ENCODE measurements at places on chromosomes 6 and 20. TPM values are rescaled to one million over a fixed set of nuclear protein-coding genes. Genes with fewer than 3 reads are reported as not detected.

Gene PLAGL2
- 3.4 TPM for total RNA-seq

- no peaks in the 10 kb centered on the region for H3K27me3 ChIP-seq
- no peak overlapping the region for H3K4me3 ChIP-seq
- no peak overlapping the region for H3K27ac ChIP-seq
- no peak for DNase-seq
- H3K4me1 ChIP-seq, result no peaks in the 10 kb centered on the region
Measured at GRCh38 chr6:88120635-88121034, 45.5 kb downstream of the CNR1 start.

DNA sequence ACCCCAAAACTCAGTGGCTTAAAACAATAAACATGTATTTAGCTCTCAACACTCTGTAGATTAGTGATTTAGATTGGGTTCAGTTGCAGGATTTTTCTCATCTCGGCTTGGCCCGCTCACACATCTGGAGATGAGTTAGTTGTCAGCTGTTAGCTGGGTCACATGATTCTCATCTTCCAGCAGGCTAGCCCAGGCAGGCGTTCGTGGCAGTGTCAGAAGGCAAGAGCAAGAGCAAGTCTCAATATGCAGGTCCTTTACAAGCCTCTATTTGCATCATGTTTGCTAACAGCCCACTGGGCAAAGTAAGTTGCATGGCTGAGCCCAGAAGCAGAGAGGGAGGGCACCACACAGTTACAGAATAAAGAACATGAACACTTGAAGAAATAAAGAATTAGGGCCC lies 83.6 kb upstream of the MYLIP start:
- H3K4me1 ChIP-seq, result no peaks in the 10 kb centered on the region
- H3K36me3 ChIP-seq, result no peaks in the 10 kb centered on the region
- H3K27ac ChIP-seq, result no peak overlapping the region
- no peak overlapping the region for H3K4me3 ChIP-seq

DNA sequence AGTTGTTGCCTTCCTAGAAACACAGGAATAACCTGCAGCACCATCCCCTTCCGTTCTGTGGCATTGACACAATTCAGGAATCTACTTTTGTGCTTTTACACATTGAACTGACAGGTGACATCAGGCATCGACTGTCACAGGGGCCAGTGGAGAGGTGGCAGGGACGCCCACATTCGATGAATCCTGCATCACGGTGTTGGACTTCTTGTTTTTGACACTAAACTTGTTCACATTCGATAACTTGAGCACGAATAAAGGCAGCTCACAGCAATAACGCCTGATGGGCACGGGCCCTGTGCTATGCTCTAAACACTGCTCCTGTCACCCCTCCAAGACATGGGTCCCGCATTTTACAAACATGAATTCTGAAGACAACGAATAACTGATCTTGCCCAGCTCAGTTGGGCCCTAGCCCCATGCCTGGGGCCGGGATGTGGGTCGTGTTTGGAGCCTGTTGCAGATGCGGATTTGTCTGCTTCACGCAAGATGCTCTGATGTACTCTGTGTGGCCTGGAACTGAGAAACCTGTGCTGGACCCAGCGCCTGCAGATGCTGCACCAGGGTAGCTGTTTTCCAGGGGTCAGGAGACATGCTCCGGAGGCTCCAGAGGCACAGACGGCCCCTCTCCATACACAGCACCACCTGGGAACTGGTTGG lies 75.7 kb downstream of the TTLL2 start:
- H3K4me1 ChIP-seq, result no peaks in the 10 kb centered on the region
- no peak overlapping the region for H3K27ac ChIP-seq
- H3K36me3 ChIP-seq, result no peaks in the 10 kb centered on the region
- H3K4me3 ChIP-seq, result no peak overlapping the region

DNA sequence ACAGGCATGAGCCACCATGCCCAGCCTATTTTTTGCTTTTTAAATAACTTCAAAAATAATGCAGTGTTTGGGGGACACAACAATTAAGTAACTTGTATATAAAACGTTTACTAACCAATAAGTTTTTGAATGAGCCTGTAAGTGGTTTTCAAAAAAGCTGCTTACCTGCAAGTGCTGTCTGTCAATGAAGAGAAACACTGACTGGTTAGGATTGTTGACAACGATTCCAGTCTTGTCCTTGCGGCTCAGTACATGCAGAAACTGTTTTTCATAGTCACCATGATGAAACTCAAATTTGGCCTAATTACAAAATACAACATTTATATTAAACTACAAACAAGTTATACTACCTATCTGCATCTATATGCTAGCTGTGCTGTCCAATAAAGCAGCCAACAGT lies 10.3 kb downstream of the C6orf62 start:
- peaks cover 46% of the 10 kb centered on the region for H3K36me3 ChIP-seq
- no peak overlapping the region for H3K27ac ChIP-seq
- peaks cover 19% of the 10 kb centered on the region for H3K4me1 ChIP-seq
- DNase-seq, result no peak
